ENCODE measurements at places on chromosomes 1 and 21.

DNA sequence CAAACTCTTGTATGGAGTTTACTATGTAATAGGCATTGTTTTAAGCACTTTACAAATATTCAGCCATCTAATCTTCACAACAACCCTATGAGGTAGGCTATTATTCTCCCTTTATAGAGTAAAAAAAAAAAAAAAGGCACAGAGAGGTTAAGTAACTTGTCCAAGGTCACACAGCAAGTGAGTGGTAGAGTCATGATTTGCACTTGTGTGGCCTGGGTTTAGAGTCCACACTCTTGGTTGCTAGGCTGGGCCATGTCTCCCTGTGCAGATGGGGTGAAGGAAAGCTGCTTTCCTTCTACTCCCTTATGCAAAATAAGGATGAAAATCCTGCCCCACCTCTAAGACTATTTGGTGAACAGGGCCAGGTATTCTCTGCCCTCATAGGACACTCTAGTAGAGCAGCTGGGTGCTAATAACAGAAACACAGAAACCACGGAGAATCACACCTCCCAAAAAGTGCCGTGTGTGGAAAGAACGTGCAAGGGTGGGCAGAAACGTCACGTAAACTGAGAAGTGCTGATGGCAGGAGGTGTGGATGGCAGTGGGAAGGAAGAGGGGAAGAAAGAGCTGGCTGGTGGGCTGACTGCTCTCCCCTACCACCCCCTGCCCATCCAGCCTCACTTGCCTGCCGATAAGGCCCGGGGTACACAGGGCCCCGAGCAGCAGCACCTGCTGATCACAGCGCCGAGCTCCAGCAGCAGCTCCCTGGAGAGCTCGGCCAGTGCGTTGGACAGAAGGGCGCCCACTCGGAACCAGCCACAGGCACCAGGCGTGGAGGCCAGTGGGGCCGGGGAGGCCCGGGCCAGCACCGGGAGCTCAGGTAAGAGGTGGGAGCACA is 28.3 kb upstream of the VPS13D start:
- DNase-seq: no peak

DNA sequence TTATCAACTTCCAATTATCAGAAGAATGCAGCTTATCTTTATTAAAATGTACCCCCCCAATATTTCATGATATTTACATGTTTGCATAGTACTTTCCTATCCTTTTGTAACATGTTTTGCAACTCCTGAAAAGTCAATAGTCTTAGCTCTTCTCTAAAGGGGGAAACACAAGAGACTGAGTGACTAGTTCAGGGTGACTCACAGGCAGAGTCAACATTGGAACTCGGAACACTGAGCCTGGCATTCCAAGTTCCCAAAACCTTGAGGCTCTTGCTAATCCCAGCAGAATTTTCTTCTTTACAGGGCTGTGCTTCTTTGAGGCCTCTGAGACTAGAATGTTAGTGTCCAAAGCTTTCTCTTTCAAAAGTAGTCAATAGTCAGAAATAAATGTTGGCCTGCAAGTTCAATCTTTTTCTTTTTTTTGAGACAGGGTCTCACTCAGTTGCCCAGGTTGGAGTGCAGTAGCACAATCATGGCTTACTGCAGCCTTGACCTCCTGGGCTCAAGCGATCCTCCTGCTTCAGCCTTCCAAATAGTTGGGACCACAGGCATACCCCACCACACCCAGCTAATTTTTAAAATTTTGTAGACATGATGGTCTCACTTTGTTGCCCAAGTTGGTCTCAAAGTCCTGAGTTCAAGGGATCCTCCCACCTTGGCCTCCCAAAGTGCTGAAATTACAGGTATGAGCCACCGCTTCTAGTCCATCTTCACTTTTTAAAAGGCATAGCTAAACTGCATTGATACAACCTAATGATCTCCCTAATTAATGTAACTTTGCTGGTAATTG is 37.5 kb downstream of the ZNF281 start:
- no peak for DNase-seq

DNA sequence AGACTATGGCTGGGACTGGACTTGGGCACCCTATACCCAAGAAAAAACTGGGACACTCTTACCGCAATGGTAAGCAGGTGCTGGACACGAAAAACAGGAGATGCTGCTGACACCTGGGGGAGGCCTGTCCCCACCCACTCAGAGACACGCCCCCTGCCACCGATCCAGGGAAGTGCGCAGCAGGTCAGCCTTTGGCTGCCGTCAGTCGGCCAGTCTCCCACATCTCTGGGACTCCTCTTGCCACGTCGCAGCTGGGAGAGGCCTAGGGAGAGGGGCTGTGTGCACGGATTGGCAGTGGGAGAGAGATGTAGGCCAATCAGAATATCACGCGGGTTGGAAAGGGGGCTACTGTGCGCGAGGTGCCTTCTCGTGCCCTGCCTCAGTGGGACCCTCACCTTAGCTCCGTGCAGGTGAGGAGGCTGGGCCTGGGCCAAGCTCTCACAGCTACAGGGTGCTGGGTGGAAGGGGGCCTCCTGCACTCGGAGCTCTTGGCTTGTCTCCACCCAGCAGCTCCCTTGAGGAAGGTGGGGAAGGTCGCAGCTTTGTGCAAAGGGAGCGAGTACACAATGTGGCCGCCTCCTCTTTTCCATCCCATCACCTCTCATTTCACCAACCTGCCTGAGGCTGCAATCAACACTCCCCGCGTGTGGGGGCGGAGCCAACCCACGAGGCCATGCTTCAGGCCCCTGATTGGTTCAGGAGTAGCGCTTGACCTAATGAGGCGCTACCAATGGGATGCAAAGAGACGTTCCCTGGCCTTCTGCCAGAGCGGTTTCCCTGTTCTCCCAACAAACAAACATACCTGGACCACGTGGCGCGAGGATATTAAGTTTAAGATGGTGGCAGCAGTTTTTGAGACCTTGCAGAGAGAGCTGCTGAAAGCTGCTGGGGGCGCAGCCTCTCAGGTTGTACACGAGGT is 25.7 kb upstream of the LDLRAP1 start:
- DNase-seq: no peak

DNA sequence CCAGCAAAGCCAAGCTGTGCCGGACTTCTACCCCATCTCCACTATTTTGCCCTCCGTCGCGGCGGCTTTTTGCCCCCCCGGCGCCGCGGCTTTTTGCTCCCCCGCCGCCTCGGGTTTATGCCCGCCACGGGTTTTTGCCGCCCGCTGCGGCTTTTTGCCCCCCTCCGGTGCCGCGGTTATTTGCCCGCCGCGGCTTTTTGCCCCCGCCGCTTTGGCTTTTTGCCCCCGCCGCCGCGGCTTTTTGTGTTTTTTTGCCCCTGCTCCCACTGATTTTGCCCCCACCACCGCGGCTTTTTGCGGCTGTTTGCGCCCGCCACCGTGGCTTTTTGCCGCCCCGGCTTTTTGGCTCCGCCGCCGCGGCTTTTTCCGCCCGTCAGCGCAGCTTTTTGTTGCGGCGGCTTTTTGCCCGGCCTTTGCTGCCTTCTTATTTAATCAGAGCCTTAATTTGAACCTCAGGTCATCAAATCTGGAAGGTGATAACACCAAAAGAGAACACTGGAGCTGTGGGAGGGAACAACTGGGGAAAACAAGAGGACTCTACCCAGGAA is 106.0 kb downstream of the TPTE start:
- DNase-seq: no peak

- no peak for DNase-seq
Observed at GRCh38 chr1:192766009-192766625, 42.7 kb upstream of the RGS2 start.

DNA sequence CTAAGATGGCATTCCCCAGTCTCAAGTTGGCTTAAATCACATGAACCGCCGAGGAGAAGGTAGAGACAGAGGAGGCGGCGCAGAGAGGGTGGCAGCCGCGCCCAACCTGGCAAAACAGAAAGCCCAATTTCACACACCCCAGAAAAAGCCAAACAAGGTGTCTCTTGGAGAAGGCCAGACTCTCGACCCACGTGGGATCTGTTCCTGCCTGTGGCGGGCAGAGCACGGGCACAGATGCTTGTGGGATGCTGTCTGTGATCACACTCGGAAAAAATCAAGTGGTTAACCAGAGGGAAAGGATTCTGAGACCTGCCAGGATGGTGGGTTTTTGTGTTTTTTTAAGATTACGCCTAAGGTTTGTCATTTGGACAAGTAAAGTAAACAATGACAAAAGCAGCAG is 80.7 kb downstream of the MRPL37 start:
- no peak for DNase-seq

GRCh38 chr1:156070548-156070947 is 9.6 kb downstream of the RAB25 start:
- no peak for DNase-seq

GRCh38 chr21:39680216-39680615 is 64.8 kb upstream of the IGSF5 start:
- no peak for DNase-seq

DNA sequence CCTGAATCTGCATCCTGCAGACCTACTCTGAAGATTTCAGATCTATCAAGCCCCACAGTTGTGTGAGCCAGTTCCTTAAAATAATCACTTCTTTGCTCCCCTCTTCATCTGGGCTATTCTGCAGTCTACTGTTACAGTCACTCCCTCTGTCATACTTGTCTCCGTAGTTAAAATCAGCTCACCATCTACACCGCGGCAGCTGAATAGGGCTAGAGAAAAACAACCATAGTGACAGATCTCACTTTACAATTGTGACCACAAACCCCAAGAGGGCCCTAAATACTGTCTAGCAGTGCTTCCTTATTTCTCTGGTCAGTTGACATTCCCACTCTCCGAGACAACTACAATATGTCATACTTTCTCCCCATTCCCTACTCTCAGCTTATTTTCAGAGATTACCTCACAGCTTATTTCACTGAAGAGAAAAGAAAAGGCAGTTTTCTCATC is 12.9 kb downstream of the DESI2 start:
- DNase-seq: peak; percentile 59

- no peak for DNase-seq
Observed at GRCh38 chr21:17673261-17674020, 60.7 kb upstream of the BTG3 start.

DNA sequence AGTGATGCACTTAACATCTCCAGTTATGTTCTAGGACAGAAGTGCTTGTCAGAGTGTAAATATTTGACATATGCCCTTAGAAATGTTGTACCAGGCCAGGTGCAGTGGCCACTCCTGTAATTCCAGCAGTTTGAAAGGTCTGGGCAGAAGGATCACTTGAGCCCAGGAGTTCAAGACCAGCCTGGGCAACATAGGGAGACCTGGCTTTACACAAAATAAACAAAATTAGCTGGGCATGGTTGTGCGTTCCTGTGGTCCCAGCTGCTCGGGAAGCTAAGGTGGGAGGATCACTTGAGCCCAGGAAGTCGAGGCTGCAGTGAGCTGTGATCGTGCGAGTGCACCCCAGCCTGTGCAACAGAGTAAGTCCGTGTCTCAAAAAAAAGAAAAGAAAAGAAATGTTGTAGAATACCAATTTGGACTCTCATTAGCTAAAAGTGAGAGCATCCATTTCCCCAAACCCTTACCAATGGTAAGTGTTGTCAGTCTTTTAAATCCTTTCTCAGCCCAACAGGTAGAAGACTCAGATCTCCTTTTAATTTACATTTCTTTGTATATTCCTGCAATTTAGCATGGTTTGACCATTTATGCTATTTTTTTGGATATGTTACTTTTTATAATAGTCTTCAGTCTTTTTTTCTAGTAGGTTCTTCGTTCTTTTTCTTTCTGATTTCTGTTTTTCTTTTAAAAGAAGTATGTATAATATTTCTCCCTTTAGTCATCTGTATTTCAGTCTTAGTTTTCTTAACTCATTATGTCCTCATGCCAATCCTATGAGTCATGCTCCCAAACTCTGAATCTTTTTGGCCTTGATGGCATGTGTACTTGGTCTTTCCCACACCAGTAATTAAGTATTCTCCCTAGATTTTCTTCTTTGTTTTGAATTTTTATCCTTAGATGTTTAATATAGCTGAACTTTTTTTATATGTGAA is 74.4 kb downstream of the CAMTA1 start:
- no peak for DNase-seq

DNA sequence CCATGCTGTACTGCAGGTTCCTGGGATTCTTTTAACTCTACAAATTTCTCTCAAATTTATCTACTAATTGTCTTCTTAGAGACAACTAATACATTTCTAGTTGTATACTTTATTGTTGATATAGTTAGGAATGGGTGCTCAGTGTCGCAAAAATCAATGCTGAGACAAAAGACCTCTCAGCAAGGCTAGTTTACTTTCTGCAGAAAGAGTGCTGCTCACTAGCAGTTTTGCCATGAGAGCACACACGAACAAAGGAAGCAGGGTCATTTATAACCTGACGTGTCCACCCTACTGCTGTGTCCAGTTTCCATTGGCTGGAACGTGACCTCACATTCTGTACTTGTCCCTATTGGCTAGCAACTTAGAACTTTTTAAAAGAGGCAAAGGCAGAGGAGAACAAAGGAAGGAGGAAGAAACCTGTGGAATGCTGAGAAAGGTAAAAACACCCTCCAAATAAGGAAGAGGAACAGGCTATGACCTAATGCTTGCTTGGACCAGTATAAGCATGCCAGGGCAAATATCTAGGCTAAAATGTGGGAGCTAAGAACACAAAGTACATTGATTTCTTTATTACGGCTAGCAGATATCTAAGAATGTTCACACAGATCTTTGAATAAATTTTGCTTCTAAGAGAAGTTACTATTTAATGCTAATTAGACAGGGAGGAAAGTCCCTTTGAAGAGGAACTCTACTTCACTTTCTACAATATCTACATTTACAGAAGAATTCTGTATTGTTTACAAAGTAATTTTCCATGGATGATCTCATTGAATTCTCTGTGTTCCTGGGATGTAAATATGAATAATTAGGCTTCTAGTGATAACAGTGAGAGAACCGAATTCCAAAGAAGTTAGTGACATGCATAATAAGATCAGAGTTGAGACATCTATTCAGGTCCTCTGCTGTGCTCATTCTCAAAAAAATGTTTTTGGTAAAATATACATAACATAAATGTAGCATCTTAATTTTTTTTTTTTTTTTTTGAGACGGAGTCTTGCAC is 86.0 kb upstream of the MAP10 start:
- no peak for DNase-seq

- DNase-seq: no peak
Observed at GRCh38 chr1:56120021-56120420, 459.3 kb downstream of the PLPP3 start.

- no peak for DNase-seq
Observed at GRCh38 chr1:32239337-32239736, 7.7 kb upstream of the FAM167B start.

GRCh38 chr1:156704930-156705320 is 458 bp downstream of the CRABP2 start:
- DNase-seq: no peak

DNA sequence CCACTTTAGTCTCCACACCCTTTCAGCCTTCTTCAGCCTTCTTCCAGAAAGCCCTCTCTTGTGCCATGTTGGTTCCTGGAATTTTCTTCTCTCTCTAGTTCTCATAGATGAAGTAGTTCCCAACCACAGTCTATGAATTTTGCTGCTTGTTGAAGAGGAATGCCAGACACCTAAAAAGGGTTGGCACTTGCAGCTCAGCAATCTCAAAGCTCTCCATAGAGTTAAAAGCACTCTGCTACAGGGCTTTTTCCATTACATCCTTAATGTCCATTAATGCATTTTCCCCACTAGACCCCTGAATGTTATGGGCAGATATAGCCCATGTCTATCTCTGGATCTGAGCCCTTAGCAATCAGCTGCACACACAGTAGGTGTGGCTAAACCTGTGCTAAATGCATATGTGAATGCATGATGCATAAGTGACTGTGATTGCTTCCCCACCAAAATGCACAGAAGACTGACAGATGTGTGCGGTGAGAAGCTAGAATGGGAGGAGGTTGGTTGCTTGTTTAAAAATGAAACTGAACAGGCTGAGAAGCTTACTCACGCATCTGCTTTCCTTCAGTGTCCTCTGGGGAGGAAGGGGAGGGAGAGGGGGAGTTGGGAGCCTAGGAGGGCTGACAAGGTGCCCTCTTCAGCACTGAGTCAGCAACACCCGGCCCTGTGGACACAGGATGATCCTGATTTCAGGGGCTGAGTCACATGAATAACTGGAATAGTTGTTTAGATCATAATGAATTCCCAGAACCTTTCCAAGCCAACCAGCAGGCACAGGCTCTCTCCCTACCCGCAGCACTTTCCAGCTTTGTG is 146.1 kb upstream of the FGGY start:
- no peak for DNase-seq

All from HL-60 (cell line).